ENCODE measurements at places on chromosomes 6 and 20.
A peak's percentile ranks its signal among the peaks of the same experiment; 100 is the strongest.

GRCh38 chr6:161584051-161584450, 310.2 kb upstream of the AGPAT4 start:
- no peak for DNase-seq

DNA sequence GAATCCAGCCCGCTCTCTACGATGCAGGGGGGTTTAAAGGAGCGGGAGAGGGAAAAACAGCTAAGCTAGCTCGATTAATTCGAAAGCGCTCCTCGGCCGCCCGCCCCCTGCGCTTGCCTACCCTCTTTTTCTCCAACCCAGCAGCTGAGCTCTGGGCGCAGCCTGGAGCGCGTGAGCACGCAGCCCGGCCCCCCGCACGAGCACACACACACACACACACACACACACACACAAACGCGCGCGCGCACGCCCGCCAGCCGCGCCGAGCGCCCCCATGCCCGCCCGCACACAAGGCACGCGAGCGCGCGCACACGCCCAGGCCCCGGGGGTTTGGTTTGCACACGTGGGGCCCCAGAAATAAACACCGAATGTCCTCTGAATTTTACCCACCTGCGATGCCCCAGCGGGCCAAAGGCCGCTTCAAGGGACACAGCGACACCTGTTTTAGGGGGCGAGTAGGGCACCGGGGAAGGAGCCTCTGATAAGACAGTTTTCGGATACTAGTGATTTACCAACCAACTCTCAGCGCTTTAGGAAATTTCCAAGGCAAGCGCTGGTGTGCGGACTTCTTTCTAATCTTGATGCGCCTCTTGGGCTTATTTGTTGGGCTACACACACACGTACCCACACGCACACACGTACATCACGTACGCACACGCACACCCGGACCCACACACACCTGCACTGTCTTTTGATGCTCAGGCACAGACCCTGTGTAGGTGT, 802 bp upstream of the NRN1 start:
- no peak for DNase-seq

GRCh38 chr6:13275435-13275989, 52.8 kb downstream of the TBC1D7 start:
- no peak for DNase-seq

DNA sequence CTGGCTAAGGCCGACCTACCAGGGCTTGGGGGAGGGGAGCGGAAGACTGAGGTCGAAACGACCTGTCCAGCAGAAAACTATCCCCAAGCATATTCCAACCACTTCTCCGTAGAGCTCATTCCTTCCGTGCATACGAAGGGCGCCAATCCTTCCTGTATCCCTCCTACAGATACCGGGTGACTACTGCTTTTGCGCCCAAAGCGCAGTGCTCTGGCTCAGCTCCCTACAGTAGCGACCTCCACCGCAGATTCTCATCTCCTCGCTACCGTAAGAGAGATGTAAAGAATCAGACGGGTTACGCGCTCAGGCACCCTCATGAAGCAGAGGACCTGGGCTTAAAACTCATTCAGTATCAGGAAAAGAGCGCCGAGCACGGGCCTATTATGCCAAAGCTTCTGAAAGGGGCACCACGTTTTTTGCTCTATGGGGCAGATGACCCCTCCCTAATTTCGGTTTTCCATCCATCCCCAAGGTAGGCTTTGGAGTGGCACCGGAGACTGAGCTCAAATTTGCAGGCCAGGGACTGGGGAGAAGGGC, 563 bp upstream of the NNAT start:
- DNase-seq: no peak

- no peak for DNase-seq
Measured at GRCh38 chr6:170102582-170103481, 188.0 kb downstream of the DLL1 start.

DNA sequence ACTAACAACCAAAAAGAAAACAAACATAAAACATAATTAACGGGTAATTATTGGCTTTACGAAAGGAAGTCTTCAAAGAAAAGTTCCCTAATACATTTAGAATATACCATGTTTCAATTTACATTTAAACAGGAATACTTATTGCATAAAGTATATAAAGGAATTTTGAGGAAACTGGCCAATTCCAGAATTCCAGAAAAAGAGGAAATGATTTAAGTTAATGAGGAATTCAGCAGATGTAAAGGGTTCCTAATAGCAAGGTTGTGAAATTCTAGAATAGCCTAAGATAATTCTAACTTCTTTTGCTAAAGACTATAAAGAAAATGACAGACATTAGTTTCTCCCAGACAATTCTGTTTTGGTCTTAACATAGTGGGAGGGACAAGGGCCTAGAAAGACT, 35.0 kb downstream of the DTNBP1 start:
- no peak for DNase-seq

- no peak for DNase-seq
Measured at GRCh38 chr6:42113936-42114636, 28.3 kb downstream of the C6orf132 start.

GRCh38 chr6:147203311-147204059, 732 bp upstream of the STXBP5 start:
- peak; percentile 79 for DNase-seq

- no peak for DNase-seq
Measured at GRCh38 chr6:139446138-139446715, 71.8 kb upstream of the CITED2 start.

- DNase-seq: no peak
Measured at GRCh38 chr6:11139051-11139960, 27.8 kb upstream of the ERVFRD-1 start.

DNA sequence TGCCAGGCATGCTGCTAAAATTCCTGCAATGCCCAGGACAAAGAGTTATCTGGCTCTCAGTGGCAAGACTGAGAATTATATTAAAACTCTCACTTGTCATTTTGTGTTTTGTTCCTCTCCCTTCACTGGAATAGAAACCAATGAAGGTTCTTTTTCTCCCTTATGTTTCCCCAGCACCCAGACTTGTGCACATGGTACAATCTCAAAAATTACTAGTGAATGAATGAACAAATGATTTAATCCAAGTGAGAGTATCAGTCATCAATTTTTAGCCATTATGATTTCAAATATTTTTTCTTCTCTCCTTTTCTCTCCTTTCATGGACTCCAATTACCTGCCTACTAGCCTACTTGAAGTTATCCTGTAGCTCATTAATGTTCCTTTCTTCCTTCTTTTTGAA, 70.1 kb downstream of the BCAS1 start:
- DNase-seq: no peak

DNA sequence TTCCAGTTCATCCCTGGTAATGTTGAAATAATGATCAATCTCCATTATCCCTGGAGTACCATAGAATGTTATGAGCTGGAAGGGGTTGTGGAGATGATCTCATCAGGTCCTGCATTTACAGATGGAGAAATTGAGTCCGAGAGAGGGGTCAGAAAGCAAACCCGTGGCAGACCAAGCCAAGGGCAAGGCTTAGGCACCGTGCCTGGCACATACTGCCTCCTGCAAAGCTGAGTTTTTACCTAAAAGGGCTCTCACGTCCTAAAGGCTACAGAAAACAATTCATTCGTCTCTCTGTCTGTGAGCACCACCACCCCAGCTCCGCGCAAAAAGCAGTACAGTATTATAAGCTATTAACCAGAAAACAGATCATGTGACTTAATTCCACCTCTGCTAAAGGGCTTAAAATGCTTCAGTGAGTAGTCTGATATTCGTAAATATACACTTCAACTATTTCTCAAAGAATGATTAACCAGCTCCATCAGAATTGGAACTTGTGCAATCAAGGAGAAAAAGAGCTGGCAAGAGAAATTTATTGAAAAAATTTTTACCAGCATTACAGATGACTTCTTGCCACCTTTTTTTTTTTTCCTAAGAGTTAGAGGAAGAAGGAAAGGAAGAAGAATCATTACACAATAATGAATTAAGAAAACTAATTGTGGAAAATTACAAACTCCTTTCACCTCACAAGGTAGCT, 3.4 kb upstream of the PARD6B start:
- no peak for DNase-seq

- no peak for DNase-seq
Measured at GRCh38 chr20:36786246-36786645, 12.7 kb upstream of the DSN1 start.

GRCh38 chr20:53767206-53767930, 173.7 kb upstream of the ZNF217 start:
- no peak for DNase-seq

DNA sequence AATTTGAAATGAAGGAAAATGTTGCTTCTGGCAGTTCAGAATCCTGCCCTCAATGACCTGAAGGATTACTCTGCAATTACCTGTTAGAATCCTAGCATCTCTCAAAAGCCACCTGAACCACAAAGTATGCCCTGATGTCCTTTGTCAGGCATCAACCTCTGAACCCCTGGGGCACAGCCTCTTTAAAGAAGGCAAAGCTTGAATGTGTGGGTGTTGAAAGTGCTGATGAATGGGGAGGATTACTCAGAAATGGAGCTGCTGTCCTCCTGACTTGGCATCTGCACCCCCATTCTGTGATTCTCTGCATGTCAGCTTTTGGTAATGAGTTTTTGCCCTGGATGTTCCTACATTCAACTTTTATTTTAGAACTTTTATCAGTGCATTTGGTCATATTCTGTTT, 179.2 kb downstream of the PKHD1 start:
- no peak for DNase-seq

DNA sequence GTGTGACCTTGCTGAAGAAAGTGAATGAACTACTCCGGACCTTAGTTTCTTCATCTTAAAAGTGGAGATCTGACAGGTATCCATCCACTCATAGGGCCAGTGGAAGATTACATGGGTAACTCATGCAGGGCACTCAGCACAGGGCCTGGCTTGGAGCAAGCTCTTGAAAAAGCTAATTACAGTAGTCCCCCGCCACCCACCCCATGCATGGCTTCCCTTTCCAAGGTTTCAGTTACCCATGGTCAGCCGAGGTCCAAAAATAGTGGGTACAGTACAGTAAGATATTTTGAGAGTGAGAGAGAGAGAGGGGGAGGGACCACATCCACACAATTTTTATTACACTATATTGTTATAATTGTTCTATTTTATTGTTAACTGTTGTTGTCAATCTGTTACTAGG, 7.1 kb upstream of the PMEPA1 start:
- no peak for DNase-seq

- peak; percentile 76 for DNase-seq
Measured at GRCh38 chr20:38873050-38873581, 53.1 kb upstream of the FAM83D start.

- DNase-seq: peak; percentile 29
Measured at GRCh38 chr20:40757087-40757486, 68.1 kb upstream of the MAFB start.

DNA sequence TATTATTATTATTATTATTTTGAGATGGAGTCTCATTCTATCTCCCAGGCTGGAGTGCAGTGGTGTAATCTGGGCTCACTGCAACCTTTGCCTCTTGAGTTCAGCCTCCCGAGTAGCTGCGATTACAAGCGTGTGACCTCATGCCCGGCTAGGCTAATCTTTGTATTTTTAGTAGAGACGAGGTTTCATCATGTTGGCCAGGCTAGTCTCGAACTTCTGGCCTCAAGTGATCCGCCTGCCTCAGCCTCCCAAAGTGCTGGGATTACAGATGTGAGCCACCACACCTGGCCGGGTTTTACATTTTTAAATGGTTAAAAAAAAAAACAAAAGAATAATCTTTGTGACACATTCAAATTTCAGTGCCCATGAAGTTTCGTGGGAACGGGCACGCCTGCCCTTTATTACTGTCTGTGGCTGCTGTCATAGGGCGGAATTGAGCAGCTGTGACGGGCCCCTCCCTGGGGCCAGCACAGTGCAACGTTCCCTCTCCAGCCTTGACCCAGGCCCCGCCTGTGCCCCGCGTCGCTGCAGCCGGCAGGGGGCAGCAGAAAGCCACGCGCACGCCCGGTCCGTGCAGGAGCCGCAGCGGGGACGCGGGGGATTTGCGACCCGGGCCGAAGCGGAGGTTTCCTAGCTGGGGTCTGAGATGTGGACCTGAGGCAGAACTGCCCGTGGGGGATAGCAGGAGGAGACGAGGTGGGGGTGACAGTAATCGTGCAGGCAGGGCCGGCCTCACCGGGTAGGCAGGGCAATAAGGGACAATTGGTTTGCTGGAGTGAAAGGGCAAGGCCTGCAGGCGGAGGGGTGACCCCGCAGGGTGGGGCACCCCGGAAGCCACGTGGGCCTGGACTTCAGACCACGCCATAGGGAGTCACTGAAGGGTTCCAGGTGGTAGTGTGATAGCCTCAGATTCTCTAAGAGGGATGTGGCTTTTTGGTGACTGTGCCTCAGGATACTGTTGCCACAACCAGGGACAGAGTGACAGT, 54.3 kb downstream of the SYTL3 start:
- DNase-seq: peak; percentile 68
